ENCODE measurements at places on chromosomes 1 and 21.

GRCh38 chr1:167533851-167534300, 15.5 kb upstream of the CD247 start:
- peak; percentile 48 for DNase-seq

DNA sequence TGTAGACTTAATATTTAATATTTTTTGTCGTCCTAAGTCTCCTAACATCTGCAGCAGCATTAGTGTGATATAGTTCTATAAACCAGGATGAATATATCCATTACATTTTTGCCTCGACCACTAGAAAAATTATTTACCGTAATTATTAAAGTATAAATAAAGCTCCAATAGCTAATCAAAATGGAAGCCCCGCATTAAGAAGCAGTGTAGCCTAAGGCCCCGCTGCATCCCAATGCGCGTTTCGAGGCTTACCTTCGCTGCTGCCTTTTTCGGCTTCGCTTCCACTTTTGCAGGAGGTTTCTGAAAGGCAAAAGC, 891 bp downstream of the HMGN1 start:
- no peak for DNase-seq

DNA sequence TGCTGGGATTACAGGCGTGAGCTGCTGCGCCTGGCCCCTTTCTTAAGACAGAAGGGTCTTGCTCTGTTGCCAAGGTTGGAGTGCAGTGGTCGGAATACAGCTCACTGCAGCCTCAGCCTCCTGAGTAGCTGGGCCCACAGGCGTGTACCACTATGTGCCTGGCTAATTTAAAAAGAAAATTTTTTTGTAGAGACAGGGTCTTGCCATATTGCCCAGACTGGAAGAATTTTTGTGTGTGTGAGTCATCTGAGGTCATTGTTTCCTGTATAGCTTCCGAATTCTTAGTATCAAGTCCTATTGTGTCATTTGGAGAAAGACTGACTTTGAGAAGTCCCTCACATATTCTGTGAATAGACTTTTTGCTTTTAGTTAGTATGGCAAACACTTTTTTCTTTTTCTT, 4.7 kb downstream of the SZRD1 start:
- DNase-seq: no peak

DNA sequence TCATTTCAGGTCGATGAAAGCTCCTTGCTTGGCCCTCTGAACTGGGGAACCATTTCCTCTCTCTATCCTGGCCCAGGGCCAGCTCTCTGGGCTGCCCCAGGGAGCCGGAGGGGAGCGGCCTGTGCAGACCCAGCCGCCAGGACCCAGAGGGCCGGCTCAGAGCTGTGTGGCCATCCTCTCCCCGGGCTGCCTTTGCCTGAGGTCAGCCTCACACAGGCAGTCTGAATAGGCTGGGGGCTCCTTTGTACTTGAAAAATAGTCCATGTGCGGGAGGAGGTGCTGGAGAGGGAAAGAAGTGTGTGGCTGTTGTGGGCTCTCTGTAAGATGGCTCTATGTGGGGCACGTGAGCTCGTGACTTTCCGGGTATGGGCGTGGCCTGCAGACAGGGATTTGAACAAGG, 275.1 kb upstream of the VAMP3 start:
- no peak for DNase-seq
